Stimulated activated CD4-positive, alpha-beta T cell treated with anti-CD3 and anti-CD28 coated beads, Interleukin-15, amount 100 ng/mL, for 48 hours (primary cell): ENCODE measurements at places on chromosomes 5 and 9.

GRCh38 chr5:61674378-61674777, 342.3 kb downstream of the ZSWIM6 start:
- no peak for DNase-seq

DNA sequence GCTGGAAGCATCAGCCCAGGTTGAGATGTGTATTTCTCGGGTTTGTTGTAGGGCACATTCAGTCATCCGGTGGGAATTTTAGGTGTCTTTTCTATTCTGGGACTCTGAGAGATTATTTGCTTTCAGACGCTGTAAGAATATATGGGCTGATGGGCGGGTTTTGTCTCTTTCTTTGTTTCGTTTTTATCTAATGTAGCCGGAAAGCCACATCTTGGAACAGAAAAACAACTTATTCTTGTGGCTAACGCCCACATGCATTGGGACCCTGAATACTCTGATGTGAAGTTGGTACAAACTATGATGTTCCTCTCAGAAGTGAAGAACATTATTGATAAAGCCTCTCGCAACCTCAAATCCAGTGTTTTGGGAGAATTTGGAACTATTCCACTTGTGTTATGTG, 22.4 kb downstream of the SCGB3A1 start:
- no peak for DNase-seq

GRCh38 chr9:115517335-115518075, 399.5 kb upstream of the TNC start:
- DNase-seq, result no peak

- DNase-seq, result no peak
Measured at GRCh38 chr5:6166698-6167394, 211.5 kb downstream of the MED10 start.

DNA sequence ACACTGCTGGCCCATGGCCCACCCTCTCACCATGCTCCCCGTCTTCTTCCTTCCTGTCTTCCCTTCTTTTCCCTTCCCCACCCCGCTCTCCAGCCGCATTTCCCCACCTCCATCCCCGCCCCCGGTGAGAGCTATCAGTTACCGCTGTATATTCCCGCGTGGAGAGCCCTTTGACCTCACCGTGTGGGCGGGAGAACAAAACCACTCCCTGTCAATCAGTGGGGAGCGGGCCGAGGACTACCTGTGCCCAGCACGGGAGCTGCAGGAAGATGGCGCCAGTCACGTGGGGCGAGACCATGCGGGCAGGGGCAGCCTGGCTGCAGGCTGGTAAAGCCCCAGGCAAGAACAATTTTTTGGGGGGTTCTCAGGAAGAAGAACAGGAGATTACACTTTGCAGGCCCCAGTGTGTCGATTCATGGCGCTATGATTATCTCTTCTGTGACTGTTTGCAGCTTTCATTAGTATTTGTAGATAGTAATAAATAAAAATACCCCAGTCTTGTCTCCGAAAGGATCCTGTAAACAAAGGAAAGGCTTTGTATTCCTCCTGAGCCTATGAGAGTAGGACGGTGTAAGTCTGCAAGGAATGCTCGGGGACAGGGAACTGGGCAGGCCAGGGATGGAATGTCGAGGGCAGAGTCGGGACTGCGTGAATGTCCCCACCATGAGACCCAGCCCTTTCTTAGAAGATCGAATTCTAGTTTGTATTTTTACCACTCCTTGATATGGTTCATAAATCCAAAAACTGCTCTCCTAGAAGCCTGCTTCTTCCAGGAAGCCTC, 14.8 kb upstream of the DMRT1 start:
- DNase-seq, result no peak
